ENCODE measurements at places on chromosomes 11 and 22.
A peak's percentile ranks its signal among the peaks of the same experiment; 100 is the strongest.

DNA sequence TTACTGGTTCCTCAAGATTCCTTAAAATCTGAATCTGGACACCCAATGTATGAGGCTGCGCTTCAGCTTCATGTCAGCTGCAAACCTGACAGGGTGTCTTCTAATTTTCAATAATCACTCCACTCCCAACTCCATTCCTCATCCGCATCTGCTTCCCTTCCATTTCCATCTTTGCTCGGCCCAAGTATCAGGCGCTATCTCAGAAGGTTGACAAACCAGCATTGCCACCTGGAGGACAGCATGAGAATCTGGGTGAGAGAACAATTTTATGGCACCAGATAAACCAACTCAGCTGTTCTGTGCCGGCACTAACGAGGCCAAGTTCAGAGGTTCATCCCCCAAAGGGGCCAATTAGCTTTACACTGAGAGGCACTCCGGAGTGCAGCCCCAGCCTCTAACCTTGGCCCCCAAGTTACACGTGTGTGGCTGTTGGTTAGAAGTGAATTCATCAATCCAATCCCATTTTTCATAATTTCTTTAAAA is 79.1 kb upstream of the LMO2 start:
- peak; percentile 43 for DNase-seq

DNA sequence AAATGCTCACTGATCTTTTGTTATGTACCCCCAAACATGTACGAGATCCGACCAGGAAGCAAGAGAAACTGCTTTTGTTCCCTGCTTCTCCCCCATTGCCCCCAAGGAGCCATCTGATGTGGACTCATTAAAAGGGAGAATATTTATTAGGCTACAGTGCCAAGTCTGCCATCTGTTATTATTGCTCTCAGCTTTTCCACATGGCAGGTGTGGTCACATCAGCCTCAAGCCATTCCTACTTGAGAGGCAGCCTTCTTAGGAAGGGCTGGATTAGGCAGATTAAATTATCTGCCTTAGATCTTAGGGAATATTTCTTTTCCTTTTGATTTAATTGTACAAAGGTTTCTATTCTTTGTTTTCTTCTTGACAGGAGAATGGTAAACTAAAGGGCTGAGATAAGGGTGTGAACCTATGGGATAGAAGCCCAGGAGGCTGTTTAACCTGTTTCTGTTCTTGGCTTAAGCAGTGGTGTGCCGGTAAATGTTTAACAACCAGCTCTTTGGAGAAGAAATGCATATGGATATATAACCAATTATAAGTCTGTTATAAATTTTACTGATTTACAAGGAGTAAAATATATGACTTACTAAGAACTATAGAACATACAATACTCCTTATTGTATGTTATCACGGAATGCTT is 88.8 kb downstream of the PDHX start:
- no peak for DNase-seq

- DNase-seq, result peak; percentile 4
These were observed 15.8 kb upstream of the OMP start for GRCh38 chr11:77086521-77087472.

DNA sequence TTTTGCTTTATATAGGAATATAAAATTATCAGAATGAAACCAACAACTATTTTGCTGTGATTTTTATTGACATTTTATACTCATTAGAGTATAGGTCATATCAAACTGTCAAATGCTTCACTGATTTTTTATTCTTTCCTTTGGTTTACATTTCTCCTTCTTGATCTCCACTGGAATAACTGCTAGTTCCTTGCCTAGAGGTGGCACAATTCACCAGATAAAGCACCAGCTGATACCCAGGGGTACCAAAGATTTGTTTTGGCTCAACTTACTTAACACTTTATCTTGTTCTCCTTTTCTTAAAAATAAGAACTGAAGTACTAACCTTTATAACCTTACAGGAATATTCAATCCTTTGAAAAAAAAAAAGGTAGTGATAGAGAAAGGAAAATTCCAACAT is 725.1 kb upstream of the CHORDC1 start:
- DNase-seq, result no peak

- DNase-seq, result no peak
These were observed 911.1 kb downstream of the TBC1D22A start for GRCh38 chr22:47673557-47673956.

DNA sequence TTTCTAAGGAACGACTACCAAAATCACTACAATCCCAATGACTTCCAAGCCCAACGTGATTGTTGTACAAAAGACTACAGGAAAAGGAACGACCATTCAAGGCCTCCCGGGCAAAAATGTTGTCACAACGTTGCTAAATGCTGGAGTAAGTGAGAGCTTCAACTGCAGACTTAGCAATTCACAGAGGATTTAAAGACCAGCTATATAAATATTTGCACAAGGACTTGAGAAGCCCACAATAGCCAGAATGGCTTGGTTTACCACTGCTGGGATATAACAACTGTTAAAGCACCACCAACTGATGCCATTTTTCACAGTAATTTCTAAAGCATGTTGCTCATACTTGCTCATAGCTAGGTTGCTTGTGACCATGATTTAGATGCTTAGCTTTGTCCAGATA is 78.3 kb downstream of the EMSY start:
- DNase-seq, result no peak

GRCh38 chr11:41579546-41579945 is 120.1 kb upstream of the LRRC4C start:
- no peak for DNase-seq

DNA sequence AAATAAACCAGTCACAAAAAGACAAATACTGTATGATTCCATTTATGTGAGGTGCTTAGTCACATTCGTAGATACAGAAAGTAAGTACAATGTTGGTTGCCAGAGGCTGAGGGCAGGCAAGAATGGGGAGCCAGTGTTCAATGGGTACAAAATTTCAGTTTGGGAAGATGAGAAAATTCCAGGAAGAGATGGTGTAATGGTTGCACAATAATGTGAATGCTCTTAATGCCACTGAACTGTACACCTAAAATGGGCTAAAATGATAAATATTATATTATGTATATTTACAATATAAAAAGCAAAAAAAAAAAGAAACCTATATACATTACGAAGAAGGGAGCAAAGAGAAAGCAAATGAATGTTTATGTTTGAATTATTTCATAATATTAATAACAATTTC is 329.0 kb downstream of the C11orf87 start:
- no peak for DNase-seq

DNA sequence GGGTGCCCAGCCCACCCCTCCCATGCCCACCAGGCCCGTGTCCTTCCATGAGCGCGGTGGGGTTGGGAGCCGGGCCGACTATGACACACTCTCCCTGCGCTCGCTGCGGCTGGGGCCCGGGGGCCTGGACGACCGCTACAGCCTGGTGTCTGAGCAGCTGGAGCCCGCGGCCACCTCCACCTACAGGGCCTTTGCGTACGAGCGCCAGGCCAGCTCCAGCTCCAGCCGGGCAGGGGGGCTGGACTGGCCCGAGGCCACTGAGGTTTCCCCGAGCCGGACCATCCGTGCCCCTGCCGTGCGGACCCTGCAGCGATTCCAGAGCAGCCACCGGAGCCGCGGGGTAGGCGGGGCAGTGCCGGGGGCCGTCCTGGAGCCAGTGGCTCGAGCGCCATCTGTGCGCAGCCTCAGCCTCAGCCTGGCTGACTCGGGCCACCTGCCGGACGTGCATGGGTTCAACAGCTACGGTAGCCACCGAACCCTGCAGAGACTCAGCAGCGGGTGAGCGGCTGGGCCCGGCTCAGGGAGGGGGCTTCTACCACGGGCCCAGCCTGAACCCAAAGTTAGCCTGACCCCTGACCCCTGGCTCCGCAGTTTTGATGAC is 3.0 kb downstream of the PKP3 start:
- DNase-seq, result peak; percentile 56

- no peak for DNase-seq
These were observed 134.4 kb downstream of the MPPED1 start for GRCh38 chr22:43546186-43546585.

- DNase-seq, result no peak
These were observed 4.1 kb downstream of the RIC3 start for GRCh38 chr11:8164746-8165145.
